ENCODE measurements at places on chromosomes 3 and 15.

GRCh38 chr3:14902719-14903118 is 44.7 kb upstream of the NR2C2 start:
- no peak for DNase-seq

- no peak for DNase-seq
Measured at GRCh38 chr3:171804618-171805389, 5.5 kb downstream of the PLD1 start.

DNA sequence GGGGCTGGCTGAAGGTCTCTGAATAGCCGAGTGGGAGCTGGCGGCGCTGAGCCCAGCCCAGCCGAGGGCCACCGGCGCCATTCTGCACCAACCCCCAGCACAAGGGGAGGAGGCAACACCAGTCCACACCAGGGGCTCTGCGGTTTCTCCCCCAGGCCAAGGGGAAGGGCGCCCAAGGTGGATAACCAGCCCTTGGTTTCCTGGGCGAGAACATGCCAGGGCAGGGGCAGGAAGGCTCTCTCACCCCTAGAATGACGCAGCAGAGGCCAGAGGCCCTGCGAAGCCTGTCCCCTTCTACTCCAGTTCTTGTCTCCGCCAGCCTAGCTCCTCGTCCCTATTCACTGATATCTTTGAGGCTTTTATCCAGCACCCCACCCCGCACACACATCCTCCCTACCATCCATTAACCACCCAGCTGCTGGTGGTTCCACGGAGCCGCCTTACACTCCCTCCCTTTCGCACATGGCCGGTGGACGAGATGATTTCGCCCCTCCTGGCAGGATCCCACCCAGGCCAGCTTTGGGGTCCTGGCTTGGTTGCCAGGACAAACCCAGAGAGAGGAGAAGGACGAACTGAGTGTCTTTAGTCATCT is 1.3 kb downstream of the RBPMS2 start:
- DNase-seq: no peak

DNA sequence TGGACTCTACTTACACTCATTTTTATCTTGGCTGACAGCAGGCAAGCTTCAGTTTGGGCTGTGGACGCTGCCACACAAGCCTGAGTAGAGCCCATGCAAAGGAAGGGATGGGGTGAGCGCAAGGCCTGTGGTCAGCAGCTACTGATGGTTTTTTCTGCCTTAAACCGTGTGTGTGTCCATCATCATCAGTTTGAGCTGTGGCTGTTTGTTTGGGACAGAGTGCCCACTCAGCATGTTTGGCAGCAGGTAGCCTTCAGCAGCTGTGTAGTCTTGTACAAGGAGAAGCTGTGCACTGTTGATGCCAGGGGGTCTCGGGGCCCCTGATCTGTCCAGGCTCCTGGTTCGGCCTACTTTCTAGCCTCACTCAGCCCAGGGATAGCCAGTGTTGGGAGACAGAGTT is 3.5 kb downstream of the RBM15B start:
- DNase-seq: no peak

DNA sequence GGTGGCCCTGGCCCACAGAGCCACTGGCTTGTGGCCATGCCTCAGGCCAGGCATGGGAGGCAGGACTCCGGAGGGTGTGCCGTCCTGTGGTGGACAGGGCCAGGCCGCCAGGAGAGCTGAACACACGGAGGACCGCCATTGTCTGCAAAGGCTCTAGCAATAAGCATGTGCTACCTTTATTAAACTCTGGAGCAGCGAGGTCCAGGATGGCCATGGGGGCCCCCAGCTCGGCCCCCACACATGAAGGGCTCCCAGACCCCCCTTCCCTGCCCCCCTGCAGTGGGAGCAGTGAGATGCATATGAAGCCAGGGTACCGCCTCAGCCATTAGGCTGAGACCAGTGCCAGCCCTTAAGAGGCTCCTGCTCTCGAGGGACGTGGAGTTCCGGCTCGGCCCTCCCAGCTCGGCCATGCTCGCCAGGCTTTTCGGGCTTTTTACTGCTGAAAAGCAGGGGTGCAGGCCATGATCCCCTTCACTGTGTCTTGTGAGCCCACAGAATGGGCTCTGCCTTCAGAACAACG is 2.7 kb downstream of the AMIGO3 start:
- no peak for DNase-seq

GRCh38 chr15:77603611-77604336 is 28.9 kb downstream of the LINGO1 start:
- DNase-seq: no peak

- no peak for DNase-seq
Measured at GRCh38 chr3:190306026-190306425, 16.2 kb downstream of the CLDN1 start.

GRCh38 chr15:81604713-81605112 is 230.7 kb upstream of the TMC3 start:
- DNase-seq: no peak

- DNase-seq: no peak
Measured at GRCh38 chr15:72939514-72940228, 112.6 kb upstream of the NEO1 start.

DNA sequence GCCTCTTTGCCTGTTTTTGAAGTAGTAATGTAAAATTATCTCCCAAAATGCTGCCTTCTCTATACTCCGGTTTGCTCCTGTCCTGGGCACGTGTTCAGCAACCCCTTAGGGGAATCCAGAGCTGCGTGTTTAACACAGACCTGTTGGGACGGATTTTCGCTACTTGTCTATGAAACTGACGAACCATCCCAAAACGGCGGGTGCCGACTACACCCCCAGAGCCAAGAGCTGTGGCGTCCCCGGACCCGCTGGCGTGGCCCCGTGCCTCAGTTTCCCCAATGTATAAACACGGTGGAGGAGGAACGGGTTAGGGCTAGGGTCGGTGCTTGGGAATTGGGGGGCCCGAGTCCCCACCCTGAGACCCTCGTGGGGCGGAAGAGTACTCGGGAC is 473 bp downstream of the FHIT start:
- DNase-seq: no peak

DNA sequence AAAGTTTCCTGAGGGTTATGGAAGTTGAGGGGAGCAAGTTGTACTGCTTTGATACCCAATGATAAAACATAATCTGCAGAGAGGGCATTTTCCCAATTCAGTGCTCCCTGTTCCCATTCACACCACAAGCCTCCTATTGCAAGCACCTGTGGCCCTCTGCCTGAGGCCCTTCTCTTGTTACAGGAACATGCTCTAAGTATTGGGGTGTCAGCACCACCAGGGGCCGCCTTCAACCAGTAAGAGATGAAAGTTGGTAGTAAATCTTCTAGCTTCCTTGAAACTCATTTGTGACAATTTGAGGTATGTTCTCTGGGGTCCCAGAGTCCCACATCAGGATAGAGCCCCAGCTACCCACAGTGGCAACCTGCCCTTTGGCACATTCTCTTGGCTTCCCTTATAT is 265.4 kb upstream of the ARHGEF26 start:
- DNase-seq: no peak

DNA sequence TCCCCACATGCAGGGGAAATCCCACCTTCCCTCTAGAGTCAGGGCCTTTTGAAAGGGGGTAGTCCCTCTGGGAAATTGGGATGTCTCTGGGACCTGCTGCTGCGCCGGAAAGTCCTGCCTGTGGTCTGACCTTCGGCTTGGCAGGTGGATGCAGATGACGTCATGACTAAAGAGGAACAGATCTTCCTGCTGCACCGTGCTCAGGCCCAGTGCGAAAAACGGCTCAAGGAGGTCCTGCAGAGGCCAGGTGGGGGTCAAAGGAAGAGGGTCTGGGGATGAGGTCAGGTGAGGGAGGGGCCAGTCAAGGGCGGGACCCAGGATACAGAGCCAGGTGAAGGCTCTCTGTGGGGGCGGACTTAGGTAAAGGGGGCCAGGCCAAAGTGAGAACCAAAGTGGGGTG is 16.2 kb downstream of the PTH1R start:
- no peak for DNase-seq

- no peak for DNase-seq
Measured at GRCh38 chr3:65048151-65048550, 360.4 kb upstream of the ADAMTS9 start.

- DNase-seq: no peak
Measured at GRCh38 chr3:87997966-87998365, 60.8 kb downstream of the CGGBP1 start.

GRCh38 chr15:41417418-41418195 is 712 bp downstream of the RTF1 start:
- DNase-seq: no peak

DNA sequence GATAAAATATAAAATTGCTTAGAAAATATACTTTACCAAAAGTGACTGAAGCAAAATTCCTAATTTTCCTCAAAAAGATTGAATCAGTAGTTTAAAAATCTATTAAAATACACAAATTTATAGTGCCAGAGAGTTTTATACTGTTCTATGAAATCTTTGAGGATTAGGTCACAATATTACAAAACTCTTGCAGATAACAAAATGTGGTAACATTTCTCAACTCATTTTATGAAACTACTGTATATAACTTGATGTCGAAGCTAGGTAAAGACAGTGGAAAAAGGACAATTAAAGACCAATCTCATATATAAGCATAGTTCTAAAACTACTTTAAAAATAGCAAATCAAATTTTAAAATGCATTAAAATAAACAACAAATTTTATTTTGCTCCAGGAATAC is 15.9 kb downstream of the VEPH1 start:
- DNase-seq: no peak

DNA sequence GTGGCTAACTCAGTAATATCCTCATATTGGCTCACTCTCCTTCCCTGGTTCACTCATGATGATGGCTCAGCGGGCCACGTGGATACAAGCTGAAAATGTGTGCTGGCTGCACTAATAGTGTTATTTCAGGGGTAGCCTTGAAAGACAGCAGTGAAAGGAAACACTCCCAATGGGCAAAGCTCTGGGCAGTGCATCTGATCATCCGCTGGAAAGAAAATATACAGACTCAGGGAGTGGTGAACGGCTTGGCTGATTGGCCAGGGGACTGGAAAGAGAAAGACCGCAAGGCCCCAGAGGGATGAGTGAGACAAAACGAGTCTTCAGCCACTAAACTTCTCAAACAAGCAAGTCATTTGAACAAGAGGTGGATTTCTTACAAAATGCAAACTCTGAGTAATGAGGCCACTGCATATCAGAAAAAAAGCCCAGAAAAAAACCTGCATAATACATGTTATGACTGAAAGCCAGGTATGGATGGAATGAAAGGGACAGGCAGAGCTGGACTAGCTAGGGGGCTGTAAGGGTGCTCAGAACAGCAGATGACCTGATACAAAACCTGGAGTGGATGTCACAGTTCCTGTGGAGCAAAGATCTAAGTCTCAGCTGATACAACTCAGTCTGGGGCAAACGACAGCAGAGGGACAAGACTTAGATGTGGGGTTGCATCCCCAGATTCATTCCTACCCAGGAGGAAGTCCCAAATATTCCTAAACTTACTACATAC is 33.3 kb downstream of the CMTM6 start:
- DNase-seq: no peak

DNA sequence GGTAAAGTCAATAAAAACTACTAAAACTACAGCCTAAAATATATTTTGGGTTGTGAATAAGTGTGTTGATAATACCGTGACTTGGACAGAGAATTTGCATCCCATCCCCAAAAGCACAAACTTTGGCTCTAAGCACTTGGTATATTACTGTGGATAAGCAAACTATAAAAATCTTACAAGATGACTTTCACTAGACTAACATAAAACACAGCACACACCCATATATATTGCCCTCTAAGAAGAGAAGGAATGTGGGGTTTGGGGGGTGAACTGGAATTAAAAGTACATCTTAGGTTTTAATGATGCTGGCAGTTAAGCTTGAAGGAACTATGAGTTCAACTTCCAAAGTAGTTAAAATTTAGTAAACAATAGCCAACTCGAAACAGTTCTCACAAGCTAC is 28.7 kb upstream of the CSPG5 start:
- no peak for DNase-seq

- DNase-seq: peak; percentile 64
Measured at GRCh38 chr3:42090973-42091731, at the start of gene TRAK1. Gene TRAK1, plus strand, starts transcription at chr3:42091357. Its CDS starts 113 bp downstream, at chr3:42091470.

GRCh38 chr3:148971401-148972163 is 19.8 kb upstream of the GYG1 start:
- DNase-seq: no peak

- no peak for DNase-seq
Measured at GRCh38 chr3:37441689-37442088, 267.3 kb upstream of the LRRFIP2 start.

DNA sequence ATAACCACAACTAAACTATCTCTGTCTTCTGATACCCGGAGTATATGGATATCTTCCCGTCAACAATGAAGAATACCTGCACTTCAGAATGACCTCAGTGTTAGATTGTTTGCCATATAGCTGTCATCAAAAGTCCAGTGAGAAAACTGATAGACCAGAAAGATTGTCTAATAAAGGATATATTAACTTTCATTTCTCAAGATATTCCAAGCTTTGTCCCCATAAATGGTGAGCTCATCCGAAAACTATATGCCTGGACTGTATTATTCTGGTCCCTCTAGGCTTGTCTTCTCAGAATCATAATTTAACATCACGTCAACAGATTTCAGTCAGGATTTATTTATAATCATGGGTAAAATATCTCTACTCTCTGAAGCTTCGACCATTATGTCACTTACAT is 100.5 kb downstream of the ATP8B4 start:
- no peak for DNase-seq

DNA sequence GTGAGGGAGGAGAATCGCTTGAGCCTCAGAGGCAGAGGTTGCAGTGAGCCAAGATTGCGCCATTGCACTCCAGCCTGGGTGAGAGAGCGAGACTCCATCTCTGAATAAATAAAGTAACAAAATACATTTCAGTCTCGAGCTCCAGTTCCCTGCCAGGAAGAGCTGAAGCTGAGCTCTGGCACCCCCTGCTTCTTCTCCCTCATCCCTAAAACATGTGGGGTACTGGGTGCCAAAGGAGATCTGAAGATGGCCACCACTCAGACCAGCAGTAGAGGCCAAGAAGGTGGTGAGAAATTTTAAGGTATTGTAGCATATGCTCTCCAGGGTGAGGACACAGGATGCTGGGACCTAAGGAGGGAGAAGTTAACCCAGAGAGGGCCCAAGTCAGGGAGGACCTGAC is 75.0 kb upstream of the CGNL1 start:
- DNase-seq: no peak

DNA sequence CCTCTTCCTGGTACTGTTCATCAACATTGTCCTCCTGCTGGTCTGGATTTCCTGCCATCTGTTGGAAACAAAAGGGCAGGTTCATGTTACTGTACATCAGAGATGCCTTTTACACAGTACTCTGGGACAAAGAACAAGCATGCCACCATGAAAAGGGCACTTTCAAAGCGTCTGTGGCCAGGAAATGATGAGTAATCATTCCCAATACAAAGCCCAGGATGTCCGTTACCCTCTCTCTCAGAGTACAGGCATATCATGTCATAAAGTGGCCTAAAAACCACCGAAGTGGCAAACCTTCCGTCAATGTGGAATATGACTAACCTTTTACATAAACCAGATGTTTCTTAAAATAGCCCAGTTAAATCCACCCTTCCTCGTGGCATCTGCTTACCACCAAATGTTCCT is 71.2 kb downstream of the GOLIM4 start:
- DNase-seq: no peak

- peak; percentile 62 for DNase-seq
Measured at GRCh38 chr3:42061713-42062380, 29.3 kb upstream of the TRAK1 start.

DNA sequence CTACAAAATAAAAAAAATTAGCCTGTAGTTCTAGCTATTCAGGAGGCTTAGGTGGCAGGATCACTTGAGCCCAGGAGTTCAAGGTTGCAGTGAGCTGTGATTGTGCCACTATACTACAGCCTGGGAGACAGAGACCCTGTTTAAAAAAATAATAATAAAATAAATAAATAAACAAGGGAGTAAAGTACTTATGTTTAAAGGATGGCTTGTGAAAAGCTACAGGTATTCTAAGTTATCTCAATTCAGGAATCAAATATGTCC is 74.2 kb downstream of the ANKRD28 start:
- no peak for DNase-seq

Data from kidney glomerular epithelial cell (primary cell).